Right atrium auricular region (tissue), 2 donors: ENCODE measurements at places on chromosomes 5 and 9. TPM values are rescaled to one million over a fixed set of nuclear protein-coding genes. Genes with fewer than 3 reads are reported as not detected.
A peak's percentile ranks its signal among the peaks of the same experiment; 100 is the strongest.

The GM2A gene
- total RNA-seq: 36.4 TPM

The ARID3C gene
- total RNA-seq: not detected

The PCDHB14 gene
- 5.1 TPM for total RNA-seq

The GPR150 gene
- total RNA-seq: not detected

The PCDHGA6 gene
- 4.7 TPM for total RNA-seq

The PCDH1 gene
- 25.3 TPM for total RNA-seq

The STOML2 gene
- total RNA-seq: 114 TPM

The C9orf153 gene
- total RNA-seq: 0.28 TPM

The OSMR gene
- 13.8 TPM for total RNA-seq

The SLC34A1 gene
- total RNA-seq: not detected

The EGFLAM gene
- 8.8 TPM for total RNA-seq

The ANKRD31 gene
- total RNA-seq: 0.07 TPM

DNA sequence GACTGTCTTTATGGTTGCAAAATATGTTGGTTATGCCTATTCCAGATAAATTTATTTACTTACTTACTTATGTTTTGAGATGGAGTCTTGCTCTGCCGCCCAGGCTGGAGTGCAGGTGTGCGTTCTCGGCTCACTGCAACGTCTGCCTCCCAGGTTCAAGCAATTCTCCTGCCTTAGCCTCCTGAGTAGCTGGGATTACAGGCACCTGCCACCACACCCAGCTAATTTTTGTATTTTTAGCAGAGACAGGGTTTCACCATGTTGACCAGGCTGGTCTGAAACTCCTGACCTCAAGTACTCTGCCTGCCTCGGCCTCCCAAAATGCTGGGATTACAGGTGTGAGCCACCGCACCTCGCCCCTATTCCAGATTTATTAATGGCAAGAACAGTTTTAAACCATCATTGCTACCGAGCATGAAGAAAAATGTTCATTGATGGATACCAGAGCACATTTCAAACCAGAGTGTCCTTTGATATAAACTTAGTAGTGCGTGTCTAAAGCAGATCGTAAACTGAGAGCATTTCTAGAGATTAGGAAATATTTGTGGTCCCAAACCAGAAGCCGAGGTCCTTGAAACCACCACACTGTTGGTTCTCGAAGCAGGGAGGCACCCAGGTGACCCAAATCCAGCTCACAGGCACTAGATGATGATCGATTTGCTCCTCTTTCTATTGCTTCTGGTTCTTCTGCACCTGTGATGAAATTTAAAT lies 85.2 kb downstream of the GRAMD2B start:
- H3K36me3 ChIP-seq: no peaks in the 10 kb centered on the region
- no peaks in the 10 kb centered on the region for H3K4me1 ChIP-seq
- no peak for DNase-seq

- H3K27ac ChIP-seq: no peak overlapping the region
- no peaks in the 10 kb centered on the region for H3K4me1 ChIP-seq
- H3K4me3 ChIP-seq: no peak overlapping the region
- no peak for DNase-seq
- H3K27me3 ChIP-seq: no peaks in the 10 kb centered on the region
Measured at GRCh38 chr5:37375091-37375490, 4.0 kb upstream of the WDR70 start.

DNA sequence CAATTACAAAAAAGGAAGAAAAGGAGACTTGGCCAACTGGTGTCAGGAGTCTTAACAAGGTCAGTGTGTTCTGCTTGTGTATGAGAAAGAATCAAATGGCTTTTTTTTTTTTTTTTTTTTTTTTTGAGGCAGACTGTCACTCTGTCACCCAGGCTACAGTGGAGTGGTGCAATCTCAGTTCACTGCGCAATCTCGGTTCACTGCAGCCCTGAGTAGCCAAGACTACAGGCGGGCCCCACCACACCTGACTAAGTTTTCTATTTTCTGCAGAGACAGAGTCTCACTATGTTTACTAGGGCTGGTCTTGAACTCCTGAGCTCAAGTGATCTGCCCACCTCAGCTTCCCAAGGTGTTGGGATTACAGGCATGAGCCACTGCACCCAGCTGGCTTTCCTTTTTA lies 3.1 kb upstream of the IL7R start:
- no peak overlapping the region for H3K27ac ChIP-seq
- no peak for DNase-seq
- no peaks in the 10 kb centered on the region for H3K27me3 ChIP-seq

- no peak overlapping the region for H3K4me3 ChIP-seq
- peaks cover 13% of the 10 kb centered on the region for H3K4me1 ChIP-seq
- H3K27me3 ChIP-seq: no peaks in the 10 kb centered on the region
- no peak overlapping the region for H3K27ac ChIP-seq
- no peak for DNase-seq
- H3K36me3 ChIP-seq: no peaks in the 10 kb centered on the region
Measured at GRCh38 chr5:123787635-123788034, 275.7 kb downstream of the CSNK1G3 start.

GRCh38 chr5:180975338-180975737 lies 13.3 kb upstream of the BTNL3 start:
- no peaks in the 10 kb centered on the region for H3K27me3 ChIP-seq
- H3K36me3 ChIP-seq: no peaks in the 10 kb centered on the region
- H3K4me1 ChIP-seq: no peaks in the 10 kb centered on the region
- no peak overlapping the region for H3K27ac ChIP-seq

DNA sequence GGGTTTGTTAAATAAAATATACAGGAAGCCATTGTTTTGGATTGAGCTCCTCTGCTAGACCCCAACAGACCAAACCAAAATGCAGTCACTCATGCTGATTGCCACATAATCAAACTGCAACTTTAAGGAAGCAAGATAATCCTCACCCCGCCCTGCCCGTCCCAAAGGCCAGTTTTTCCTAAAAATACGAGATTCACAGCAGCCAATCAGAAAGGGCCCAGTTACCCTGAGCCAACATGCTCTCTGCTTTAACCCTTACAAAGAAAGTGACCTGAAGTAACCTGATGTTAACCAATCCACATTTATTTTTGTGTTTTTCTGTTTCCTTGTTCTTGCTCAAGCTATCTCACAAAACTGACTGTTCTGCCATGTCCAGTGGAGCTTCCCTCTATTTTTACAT lies 21.5 kb upstream of the RNF20 start:
- peak overlapping the region; percentile 4 for H3K27ac ChIP-seq
- DNase-seq: no peak
- no peaks in the 10 kb centered on the region for H3K36me3 ChIP-seq
- no peaks in the 10 kb centered on the region for H3K27me3 ChIP-seq

- H3K4me1 ChIP-seq: no peaks in the 10 kb centered on the region
- no peak for DNase-seq
- H3K27ac ChIP-seq: no peak overlapping the region
- H3K27me3 ChIP-seq: no peaks in the 10 kb centered on the region
Measured at GRCh38 chr5:62206150-62206829, 99.7 kb upstream of the KIF2A start.

DNA sequence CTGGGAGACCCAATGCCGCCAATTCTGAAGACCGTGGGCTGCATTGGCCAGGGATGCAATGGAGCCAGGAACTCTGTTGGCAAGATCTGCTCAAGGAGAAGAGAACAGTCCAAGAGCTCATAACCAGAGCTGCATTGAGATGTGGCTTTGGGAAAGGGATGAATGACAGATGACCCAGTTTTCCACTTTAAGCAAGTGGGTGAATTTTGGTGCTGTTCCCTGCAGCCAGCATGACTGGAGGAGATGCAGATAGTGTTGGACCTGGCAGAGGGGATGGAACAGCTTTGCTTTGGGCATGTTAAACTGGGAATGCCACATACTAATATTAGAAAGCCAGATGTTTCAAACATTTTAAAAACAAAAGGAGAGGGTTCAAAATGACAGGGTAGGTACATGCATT lies 143.1 kb downstream of the FSTL4 start:
- H3K4me1 ChIP-seq: no peaks in the 10 kb centered on the region
- H3K4me3 ChIP-seq: no peak overlapping the region
- H3K36me3 ChIP-seq: no peaks in the 10 kb centered on the region
- no peak overlapping the region for H3K27ac ChIP-seq

GRCh38 chr9:10566848-10567247 lies 46.0 kb downstream of the PTPRD start:
- no peak overlapping the region for H3K4me3 ChIP-seq
- no peaks in the 10 kb centered on the region for H3K36me3 ChIP-seq
- H3K4me1 ChIP-seq: no peaks in the 10 kb centered on the region
- H3K27me3 ChIP-seq: no peaks in the 10 kb centered on the region
- H3K27ac ChIP-seq: no peak overlapping the region

- no peak for DNase-seq
- H3K4me1 ChIP-seq: no peaks in the 10 kb centered on the region
- no peaks in the 10 kb centered on the region for H3K27me3 ChIP-seq
- no peak overlapping the region for H3K27ac ChIP-seq
- no peak overlapping the region for H3K4me3 ChIP-seq
Measured at GRCh38 chr5:154437281-154437965, 8.4 kb upstream of the SAP30L start.

DNA sequence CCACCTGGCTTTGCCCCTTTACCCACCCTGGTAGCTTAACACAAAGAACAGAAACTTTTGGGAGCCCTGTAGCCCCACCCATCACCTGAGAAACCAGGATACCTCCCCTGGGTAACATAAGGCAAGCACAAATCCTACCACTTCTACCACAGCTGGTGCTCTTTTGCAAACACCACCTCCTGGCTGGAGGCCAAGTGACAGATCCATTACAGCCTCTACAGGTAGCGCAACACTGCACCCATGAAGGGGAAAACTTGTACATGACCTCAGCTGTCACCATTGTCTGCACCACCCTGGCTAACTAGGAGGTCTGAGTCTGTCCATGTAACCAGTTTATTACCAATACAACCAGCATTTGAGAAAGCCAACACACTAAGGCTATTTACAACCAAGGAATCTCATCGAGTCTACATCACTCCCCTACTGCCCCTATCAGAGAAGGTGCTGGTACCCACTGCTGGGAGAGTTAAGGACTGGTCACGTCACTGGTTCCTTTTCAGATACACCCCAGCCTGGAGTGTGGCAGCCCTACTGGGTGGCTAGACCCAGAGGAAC lies 128.6 kb downstream of the PJA2 start:
- no peak overlapping the region for H3K27ac ChIP-seq
- no peak for DNase-seq
- no peaks in the 10 kb centered on the region for H3K36me3 ChIP-seq
- H3K4me1 ChIP-seq: no peaks in the 10 kb centered on the region
- H3K4me3 ChIP-seq: no peak overlapping the region
- no peaks in the 10 kb centered on the region for H3K27me3 ChIP-seq

DNA sequence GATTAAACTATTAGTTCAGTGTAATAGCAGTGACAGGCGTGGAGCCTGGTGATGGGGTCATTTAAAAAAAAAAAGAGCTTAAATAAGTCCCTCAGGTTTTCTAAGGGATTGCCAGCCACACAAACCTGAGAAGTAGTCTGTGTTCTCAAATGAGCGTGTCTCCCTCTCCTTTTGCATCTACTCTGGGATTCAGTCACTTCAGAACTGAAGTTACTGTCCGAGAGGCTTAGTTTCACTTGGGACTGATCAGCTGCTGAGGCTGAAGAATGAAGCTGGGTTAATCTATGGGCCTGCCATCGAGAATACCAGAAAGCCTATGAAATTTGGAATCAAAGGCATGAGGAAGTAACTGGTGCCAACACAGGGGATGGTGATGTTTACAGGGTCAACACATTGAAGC lies 310.1 kb downstream of the ADAMTS6 start:
- DNase-seq: no peak
- no peaks in the 10 kb centered on the region for H3K36me3 ChIP-seq
- H3K4me3 ChIP-seq: no peak overlapping the region
- H3K27ac ChIP-seq: no peak overlapping the region
- H3K4me1 ChIP-seq: no peaks in the 10 kb centered on the region
- no peaks in the 10 kb centered on the region for H3K27me3 ChIP-seq

DNA sequence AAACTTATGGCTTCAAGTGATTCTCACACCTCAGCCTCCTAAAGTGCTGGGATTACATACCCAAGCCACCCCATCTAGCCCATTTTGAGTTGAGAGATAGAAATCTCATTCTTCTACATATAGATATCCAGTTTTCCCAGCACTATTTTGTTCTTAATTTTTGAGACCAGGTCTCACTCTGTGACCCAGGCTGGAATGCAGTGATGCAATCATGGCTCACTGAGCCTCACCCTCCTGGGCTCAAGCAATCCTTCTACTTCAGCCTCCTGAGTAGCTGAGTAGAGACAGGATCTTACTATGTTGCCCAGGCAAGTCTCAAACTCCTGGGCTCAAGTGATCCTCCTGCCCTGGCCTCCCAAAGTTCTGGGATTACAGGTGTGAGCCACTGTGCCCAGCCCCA lies 60.9 kb upstream of the CTNNA1 start:
- no peak overlapping the region for H3K4me3 ChIP-seq
- peaks cover 9% of the 10 kb centered on the region for H3K4me1 ChIP-seq
- no peaks in the 10 kb centered on the region for H3K36me3 ChIP-seq
- H3K27me3 ChIP-seq: no peaks in the 10 kb centered on the region
- DNase-seq: no peak

DNA sequence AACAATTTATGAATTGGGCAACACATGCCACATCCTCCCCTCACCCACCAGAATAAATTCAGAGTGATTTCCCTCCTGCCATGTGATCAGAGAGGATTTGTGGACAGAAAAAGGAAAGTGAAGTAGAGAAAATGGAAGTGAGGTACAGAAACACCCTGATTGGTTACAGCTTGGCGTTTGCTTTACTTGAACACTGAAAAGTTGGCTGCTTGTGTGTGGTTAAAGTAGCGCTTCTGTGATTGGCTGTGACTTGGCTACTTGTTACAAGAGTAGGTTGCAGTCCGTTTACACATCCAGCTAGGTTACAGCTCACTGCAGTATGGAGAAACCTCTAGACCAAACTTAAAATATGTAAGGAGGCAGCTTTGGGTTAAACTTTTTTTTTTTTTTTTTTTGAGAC lies 205.2 kb upstream of the ZNF608 start:
- DNase-seq: no peak
- no peaks in the 10 kb centered on the region for H3K36me3 ChIP-seq
- H3K27ac ChIP-seq: peak overlapping the region; percentile 64
- H3K27me3 ChIP-seq: no peaks in the 10 kb centered on the region
- no peaks in the 10 kb centered on the region for H3K4me1 ChIP-seq
- no peak overlapping the region for H3K4me3 ChIP-seq

DNA sequence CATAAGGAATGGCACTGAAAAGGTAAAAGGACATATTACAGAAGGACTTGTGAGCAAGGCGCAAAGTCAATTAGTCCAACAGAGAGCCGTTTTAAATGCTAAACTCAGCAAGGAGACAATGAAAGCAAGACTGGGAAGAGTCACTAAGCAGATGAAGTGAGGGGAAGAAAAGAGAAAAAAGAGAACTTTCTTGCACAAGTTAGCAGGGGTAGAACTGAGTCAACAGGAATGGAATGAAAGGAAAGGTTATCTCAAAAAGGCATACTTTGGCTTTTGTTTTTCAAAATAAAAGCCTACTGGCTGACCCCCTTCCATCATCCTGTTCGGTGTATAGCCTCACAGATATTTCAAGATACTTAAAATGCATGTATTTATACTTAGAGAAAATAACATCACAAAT lies 75.0 kb downstream of the NR6A1 start:
- no peak overlapping the region for H3K27ac ChIP-seq
- no peaks in the 10 kb centered on the region for H3K36me3 ChIP-seq
- no peak for DNase-seq
- no peak overlapping the region for H3K4me3 ChIP-seq
